ENCODE measurements at places on chromosomes 16 and 17.

DNA sequence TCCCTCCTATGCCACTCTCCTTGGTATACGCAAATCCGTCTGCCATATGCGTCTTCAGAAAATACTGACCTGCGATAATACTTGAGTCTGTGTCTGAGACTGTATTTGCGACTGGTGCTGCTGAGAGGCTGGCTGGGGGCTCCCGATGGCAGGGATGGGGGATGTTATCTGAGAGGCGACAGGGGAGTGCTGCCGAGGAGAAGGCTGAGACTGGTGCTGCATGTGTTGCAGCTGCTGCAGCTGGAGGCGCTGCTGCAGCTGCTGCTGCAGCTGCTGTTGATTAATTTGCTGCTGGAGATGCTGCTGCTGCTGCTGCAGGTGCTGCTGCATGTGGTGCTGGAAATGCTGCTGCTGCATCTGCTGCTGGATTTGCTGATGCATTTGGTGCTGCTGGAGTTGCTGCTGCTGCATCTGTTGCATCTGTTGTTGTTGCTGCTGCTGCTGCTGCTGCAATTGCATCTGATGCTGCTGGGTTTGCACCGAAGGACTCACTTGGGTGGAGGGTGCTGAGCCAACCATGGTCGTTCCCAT is 107.7 kb downstream of the TOX3 start:
- DNase-seq, result no peak

- DNase-seq, result no peak
These were observed 6.0 kb downstream of the NAGPA start for GRCh38 chr16:5027575-5028235.

DNA sequence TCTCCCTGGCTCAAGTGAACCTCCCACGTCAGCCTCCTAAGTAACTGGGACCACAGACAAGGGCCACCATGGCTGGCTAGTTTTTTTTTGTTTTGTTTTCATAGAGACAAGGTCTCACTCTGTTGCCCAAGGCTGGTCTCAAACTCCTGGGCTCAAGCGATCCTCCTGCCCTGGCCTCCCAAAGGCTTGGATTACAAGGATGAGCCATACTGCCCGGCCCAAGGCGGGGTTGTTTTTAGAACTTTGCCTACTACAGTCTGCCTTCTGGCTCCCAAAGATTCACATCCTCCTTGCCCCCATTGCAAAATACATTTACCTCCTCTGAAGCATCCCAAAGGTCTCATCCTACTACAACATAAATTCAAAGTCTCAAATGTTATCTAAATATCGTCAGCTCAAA is 49.5 kb upstream of the PHOSPHO1 start:
- no peak for DNase-seq

DNA sequence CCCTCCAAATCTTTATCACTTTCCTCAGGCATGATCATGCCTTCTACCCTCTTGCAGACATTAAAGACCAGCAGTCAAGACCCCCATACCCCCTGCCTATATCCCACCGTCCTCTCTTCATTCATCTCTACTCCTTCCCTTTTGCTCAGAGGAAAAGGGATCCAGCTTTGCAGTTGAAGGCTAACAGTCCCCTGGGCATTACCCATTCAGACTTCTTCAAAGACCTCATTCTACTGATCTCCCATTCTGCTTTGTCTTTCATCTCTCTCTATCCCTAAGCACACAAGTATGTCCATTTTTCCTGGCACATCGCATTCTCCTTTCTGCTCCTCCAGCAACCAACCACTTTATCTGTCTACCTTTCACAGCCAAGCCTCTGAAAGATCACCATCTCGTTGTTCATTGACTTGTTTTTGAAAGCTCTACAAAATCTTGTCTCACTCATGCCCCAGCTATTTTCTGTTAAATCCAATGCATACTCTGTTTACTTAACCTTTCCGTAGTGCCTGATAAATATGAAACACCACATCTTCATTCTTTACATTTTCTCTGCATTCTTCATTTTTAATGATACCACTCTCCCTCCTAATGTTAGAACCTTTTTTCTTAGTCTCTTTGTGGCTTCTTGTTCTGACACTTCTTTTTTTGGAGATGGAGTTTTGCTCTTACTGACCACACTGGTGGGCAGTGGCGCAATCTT is 14.1 kb upstream of the LCMT1 start:
- DNase-seq, result no peak

- DNase-seq, result no peak
These were observed 37.9 kb downstream of the ELAC2 start for GRCh38 chr17:12979826-12980500.

GRCh38 chr16:48959204-48959603 is 322.4 kb downstream of the CBLN1 start:
- DNase-seq, result no peak

- DNase-seq, result no peak
These were observed 192.9 kb upstream of the DYNLRB2 start for GRCh38 chr16:80347900-80348299.

DNA sequence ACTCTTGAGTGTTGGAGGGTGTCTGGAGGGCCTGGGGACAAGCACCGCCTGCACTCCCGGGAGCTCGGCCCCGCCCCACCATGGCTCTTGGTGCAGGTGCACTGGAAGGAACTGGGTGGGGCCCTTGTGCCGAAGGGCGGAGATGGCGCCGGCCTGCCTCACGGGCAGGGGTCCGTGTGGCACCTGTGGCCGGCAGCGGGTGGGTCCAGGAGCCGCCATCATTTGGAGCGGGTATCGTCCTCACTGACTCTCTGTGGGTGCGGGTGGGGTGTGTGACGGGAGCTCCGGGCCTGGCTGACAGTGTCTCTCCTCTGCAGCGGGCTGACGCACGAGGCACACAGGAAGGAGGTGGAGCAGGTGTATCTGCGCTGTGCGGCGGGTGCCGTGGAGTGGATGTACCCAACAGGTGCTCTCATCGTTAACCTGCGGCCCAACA is 5.2 kb downstream of the METRNL start:
- no peak for DNase-seq

DNA sequence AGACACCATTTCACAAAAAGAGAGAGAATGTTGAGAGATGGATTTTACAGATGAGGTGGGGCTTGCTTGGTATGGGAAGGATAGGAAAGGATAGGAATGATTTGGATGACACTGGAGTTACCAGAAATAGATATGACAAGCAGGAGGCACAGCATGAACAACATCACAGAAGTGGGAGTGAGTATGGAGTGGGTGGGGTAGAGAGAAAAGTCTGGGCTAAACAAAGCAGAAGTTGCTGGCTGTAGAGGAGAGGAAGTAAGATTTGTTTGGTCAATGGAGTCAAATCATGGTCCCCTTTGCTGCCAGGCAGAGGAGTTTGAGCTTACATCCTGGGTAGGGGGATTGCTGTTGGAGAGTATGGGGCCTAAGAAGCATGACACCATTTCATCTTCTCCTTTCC is 101.7 kb downstream of the VAT1L start:
- DNase-seq, result no peak

- no peak for DNase-seq
These were observed 432 bp upstream of the SLC46A1 start for GRCh38 chr17:28406473-28406814.

DNA sequence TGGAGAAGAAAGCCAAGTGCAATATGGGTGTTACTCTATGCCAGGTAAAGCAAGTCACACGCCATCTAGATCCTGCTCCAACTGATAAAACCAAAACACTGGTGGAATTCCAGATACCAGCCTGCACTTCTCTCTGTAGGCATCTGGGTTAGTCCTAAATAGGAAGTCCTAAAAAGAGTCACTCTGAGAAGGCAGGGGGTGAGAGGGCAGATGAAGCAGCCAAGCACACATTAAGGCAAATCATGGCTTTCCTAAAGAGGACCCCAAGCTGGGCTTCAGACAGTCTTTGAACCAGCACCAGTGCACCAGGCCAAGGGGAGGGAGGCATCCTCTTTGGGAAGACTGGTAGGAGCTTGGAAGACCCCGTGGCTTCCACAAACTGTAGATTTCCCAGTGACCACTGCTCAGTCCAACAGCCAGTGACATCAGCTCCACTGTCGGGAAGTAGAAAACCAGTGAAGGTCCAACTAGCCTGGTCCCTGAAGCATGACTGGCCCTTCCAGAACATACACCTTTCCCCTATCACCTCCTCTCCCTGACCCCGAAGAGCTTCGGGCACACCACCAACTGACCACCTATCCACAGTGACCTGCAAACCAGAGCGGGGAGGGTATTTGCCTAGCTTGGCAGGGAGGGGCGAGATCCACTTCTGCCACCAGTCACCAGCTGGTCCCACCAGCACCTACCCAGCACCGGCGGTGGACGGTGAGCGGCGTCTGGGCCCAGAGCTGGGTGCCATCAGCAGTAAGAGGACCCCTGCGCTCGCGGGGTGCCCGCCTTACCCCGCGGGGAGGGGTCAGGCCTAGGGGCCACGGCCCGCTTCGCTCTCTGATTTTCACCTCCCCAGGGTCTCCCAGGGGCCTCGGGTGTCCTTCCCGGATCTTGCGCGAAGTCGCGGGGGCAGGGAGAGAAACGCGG is 1.0 kb downstream of the LITAF start:
- no peak for DNase-seq

GRCh38 chr17:29615492-29616299 is 7.0 kb downstream of the CORO6 start:
- peak; percentile 66 for DNase-seq

GRCh38 chr17:4082136-4082924 is 60.5 kb downstream of the ZZEF1 start:
- DNase-seq, result no peak

DNA sequence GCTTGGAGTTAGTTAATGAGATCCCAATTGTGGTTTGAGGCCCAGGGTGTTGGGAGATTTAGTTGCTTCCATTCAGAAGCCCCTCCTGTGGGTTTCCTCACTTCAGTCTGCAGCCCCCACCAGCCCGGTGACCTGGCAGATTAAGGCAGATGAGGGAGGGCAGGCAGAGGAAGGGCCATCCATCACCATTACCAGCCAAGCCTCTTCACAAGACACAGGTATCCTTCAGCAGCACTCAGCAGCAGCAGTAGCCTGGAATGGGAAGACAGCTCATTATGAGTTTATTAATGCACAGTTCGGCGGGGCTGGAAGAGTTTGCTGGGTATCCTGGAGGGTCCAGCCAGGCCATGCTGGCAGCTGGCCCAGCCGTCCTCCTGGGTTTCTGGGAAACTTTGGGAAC is 90.0 kb upstream of the GPRC5B start:
- DNase-seq, result no peak

DNA sequence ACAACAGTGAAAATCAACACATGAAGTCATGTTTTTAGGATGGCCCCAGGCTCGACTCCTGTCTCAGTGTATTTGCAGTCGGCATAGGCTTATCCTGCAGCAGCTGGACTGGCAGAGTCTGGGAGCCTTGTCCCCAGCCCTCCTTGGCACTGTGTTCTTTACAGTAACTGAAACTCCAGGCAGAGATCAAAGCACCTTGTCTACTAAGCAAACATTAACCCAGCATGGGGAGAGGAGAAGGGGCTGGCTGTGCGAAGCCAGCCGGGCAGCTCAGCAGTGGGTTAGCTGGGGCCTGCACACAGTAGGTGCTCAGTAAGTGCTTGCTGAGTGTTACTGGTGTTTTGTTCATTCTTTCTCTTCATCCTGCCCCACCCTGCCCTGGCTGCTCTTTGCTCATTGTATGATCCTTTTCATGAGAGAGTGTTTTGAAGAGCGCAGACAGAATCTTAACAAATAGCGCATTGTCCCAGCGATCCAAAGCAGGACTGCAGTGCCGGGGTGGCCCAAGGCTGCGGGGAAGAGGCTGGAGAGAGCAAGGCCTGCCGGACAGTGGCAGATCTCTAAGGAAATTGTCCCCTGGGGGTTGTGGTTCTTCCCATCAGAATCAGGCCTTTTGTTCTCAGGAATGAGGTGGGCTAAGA is 23.5 kb upstream of the ITGB4 start:
- no peak for DNase-seq

DNA sequence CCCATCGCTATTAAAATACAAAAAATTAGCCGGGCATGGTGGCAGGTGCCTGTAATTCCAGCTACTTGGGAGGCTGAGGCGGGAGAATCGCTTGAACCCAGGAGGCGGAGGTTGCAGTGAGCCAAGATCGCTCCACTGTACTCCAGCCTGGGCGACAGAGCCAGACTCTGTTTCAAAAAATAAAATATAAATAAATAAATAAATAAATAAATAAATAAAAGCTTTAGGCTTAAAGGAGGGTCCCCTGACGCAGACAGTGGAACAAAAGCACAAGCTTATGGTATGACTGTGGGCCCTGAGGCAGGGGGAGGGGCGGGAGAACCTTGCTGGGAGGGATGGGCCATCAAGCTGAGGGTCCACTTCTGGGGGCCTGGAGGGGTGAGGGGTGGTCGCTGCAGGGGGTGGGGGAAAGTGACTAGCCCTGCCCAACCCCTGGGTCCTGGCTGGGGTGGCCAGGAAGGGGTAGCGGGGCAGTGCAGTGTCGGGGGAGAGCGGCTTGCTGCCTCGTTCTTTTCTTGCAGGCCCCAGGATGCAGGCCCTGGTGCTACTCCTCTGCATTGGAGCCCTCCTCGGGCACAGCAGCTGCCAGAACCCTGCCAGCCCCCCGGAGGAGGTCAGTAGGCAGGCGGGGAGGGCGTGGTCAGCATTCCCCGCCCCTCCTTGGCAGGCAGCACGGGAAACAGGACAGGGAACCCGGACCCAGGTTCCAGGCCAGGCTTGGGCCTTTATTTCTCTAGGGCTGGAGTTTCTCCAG is 4.7 kb downstream of the SERPINF1 start:
- DNase-seq, result no peak

GRCh38 chr17:29573871-29574731 is 5.6 kb downstream of the TP53I13 start:
- no peak for DNase-seq

GRCh38 chr16:51349626-51350025 is 198.6 kb upstream of the SALL1 start:
- DNase-seq, result no peak

DNA sequence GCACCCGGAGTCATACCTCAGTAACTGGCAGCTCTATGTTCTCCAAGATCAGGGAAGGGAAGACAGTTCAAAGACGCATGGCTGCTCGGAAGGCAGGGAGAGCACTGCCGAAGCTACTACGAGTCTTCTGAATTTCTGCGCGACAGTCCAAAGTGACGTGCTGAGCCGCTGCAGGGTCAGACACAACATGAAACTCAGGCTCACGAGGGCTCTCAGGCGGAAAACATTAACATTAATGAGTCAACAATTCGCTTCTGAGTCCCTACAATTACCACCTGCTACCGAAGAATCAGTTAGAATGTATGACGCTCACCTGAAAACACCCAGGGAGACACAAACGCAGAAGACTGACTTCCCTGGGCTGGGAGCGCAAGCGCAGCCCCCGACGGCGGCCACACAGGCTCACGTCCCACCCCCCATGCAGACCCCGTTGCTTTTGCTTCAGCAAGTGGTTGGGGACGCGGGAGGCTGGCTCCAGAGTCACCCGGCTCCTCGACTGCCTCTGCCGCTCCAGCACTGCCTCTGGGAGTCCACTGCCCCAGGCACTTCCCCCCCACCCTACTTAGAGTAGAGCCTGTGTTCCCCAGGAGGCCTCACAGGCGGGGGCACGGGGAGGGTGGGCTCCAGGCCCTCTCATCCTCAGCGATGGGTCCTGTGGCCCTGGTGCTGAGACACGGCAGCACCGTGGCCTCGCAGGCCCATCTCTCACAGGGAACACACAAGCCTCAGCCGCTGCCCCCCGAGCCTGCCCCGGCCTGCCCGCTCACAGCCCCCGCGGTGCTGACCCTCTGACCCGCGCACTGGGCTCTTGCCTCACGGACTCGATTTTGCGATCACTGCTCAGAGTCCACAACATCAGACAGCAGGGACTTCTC is 38.9 kb downstream of the LMF1 start:
- no peak for DNase-seq

- no peak for DNase-seq
These were observed 77.7 kb downstream of the MRM3 start for GRCh38 chr17:859824-860195.

- no peak for DNase-seq
These were observed 36.6 kb upstream of the IL21R start for GRCh38 chr16:27365142-27366089.

- no peak for DNase-seq
These were observed 61.1 kb downstream of the PECAM1 start for GRCh38 chr17:64329588-64329987.

All from stimulated activated CD8-positive, alpha-beta memory T cell treated with anti-CD3 and anti-CD28 coated beads, Interleukin-15, amount 100 ng/mL, for 4 hours (primary cell).